Stimulated activated CD4-positive, alpha-beta T cell treated with anti-CD3 and anti-CD28 coated beads, Interleukin-12 subunit alpha, Interleukin-12 subunit beta, amount 100 ng/mL, for 24 hours (primary cell): ENCODE measurements at places on chromosomes 12 and 14.

- no peak for DNase-seq
Observed at GRCh38 chr12:42574851-42575266, 14.7 kb downstream of the PRICKLE1 start.

GRCh38 chr14:104563742-104564615 is 15.6 kb upstream of the C14orf180 start:
- peak; percentile 64 for DNase-seq

GRCh38 chr12:94640134-94640928 is 10.0 kb downstream of the TMCC3 start:
- peak; percentile 39 for DNase-seq

GRCh38 chr14:83520837-83521236 is 1987.2 kb upstream of the SEL1L start:
- no peak for DNase-seq

GRCh38 chr12:131994589-131994988 is 44.8 kb downstream of the EP400 start:
- DNase-seq, result no peak

DNA sequence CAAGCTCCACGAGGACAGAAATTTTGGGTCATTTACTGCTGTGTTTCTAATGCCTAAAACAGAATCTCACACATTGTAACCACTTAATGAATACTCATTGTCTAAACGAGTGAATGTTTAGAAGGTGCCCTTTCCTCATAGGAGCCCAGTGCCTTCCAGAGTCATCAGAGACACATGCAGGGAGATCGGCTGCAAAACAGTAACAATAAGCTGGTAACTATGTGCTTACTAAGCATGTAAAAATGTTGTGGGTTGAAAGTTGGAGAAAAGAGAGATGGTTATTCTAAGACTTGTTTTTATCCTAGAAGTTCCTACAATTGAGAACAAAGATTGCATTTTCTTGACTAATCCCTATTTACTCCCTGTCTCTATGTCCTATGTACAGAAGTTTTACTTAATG is 7.4 kb downstream of the TESPA1 start:
- DNase-seq, result no peak

DNA sequence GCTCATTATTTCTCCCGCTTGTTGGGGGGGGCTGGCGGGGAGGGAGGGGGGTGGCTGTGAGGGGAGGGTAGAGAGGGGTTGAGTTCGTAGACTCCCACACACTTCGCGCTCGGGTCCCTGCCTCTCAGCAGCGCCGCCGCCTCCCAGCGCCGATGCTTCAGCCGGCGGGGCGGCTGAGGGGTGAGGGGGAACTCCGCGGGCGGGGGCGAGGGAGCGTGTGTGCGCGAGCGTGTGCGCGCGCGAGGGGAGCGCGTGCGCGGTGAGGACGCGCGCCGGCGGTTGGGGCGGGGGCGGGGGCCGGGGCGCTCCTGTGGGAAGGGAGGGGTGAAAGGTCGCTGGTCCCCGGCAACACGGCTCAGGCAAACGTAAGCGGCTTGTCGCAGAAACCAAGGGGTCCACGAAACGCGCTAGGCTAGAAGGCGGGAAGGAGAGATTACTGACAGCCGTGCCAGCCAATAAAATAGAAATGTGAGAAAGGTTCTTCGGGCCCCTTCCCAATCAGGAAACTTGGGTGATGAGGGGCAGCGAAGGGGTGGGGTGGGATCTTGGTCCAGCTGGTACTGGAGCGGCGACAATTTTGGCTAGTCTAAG is 343 bp upstream of the NOVA1 start:
- no peak for DNase-seq

GRCh38 chr14:105889666-105890473 is 363.5 kb downstream of the TMEM121 start:
- no peak for DNase-seq

GRCh38 chr14:39015360-39015961 is 87.6 kb downstream of the SEC23A start:
- DNase-seq, result no peak
